MCF 10A (cell line): ENCODE measurements at places on chromosomes 6 and 20.

DNA sequence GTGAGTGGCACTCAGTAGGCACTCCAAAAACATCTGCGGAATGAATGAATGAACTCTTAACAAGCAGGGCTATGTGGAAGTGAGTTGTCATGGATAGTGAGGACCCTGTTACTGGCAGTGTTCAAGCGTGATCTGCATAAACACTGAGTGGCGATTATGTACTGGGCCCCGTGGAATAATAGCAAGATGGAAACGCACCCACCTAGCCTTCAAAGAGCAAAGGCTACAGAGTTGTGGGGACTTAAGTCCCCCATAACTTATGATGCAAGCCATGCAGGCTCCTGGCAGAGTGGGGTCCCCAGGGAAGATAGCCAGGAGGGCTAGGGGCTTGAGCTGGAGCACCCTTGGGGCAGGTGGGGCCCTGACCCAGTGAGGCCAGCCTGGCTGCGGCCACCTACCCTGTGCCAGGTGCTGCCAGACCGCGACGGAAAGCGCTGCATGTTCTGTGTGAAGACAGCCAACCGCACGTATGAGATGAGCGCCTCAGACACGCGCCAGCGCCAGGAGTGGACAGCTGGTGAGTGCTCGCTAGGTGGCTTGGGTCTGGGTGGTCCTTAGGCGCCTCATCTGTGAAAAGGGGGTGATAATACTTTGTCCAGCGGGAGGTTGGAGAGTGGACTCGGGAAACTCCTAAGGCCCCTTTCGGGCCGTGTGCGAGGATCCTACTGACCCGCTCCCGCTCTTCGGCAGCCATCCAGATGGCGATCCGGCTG, 20.0 kb downstream of the DEF6 start:
- DNase-seq, result no peak

- DNase-seq, result no peak
These were observed 49.8 kb upstream of the NEDD9 start for GRCh38 chr6:11282245-11282644.

DNA sequence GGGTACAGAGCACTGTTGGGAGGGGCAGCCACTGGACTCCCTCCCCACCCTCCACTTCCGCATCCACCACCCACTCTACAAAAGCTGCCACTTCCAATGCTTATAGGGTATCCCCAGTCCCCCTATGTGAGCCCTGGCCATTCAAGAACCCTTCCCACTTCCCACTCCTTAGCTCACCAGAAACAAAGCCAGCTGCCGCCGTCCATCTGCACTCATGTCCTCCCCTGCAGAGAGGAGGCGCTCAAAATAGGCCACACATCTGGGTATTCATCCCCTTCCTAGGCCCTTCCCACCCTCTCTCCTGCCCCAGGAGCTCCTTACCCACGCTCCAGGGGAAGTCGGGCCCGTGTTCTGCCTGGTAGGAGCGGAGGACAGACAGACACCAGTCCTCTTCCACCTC, 6.5 kb upstream of the LY6G5C start:
- no peak for DNase-seq

GRCh38 chr20:57911512-57912226, 201.9 kb upstream of the PMEPA1 start:
- no peak for DNase-seq
